Ovary (tissue), 10 donors: ENCODE measurements at places on chromosomes 12 and 14.

DNA sequence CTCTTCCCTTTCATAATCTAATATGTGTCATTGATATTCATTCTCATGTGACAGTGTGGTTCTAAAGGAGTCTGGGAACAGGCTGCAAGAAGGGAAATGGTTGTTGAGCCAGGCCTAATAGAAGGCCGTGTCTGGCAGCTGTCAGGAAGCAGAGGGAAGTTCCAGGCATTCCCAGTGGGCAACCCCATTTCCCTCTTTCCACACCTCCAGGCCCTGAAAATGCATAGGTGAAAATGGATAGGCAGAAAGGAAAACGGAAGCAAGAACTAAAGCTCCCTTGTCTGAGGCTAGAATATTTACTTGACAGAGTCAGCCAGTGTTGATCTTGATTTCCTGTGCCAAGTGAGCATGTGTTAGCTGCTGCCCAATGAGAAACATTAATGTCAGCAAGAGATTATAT lies 97.7 kb downstream of the PPM1A start:
- no peak for DNase-seq

GRCh38 chr12:100858656-100859055 lies 64.1 kb downstream of the ANO4 start:
- DNase-seq = no peak

DNA sequence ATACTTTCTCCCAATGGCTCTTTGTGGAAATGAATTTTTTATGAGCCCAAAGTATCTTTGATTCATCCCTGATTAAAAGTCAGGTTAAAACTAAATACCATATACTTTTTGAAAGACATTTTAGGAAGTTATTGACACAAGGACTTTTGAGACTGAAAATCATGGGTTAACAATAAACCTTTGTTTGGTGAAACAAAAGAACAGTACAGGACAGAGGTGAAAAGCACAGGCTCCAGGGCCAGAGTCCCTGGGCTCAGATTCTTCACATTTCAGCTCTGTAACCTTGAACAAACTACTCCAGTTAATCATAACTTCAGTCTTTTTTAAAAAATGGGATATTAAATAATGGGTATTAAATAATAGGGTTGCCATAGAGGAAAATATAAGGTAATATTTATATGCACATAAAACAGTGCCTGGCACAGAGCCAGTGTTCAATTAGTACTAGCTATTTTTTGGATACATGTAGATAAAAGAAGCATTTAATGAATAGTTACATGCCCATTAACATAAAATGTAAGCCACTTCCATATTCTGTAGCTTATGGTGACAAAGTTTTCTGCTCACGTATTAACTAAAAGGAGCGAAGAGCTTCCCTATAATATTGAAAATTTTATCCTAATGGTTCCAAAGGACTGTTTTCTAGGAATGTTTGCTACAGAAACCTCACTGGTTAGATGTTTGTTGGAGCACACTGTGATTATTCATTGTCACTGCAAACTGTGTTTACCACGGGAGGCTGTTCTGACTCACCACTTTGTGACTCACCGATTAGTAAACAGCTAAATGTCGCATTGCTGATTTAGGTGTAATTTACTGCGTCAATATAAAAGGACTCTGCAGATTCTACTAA lies 255.4 kb downstream of the DAD1 start:
- DNase-seq = no peak

- DNase-seq = no peak
These were observed 199.9 kb upstream of the KRR1 start for GRCh38 chr12:75711271-75711670.

GRCh38 chr12:94599189-94599588 lies 51.2 kb downstream of the TMCC3 start:
- DNase-seq = no peak

GRCh38 chr12:91778938-91779400 lies 366.7 kb downstream of the BTG1 start:
- no peak for DNase-seq
